A172 (cell line): ENCODE measurements at places on chromosomes 1 and 21. TPM values are rescaled to one million over a fixed set of nuclear protein-coding genes. Genes with fewer than 3 reads are reported as not detected.

TMEM63A gene
- 7.8 and 8.2 TPM in 2 replicates for total RNA-seq

TFF2 gene
- not detected in 2 replicates for total RNA-seq

C4BPA gene
- total RNA-seq, result not detected in 2 replicates

HDGF gene
- total RNA-seq, result 430 and 446 TPM in 2 replicates

SRSF11 gene
- 78.9 and 92.0 TPM in 2 replicates for total RNA-seq

MPL gene
- not detected in 2 replicates for total RNA-seq

LCE3D gene
- total RNA-seq, result not detected in 2 replicates

RNF187 gene
- total RNA-seq, result 94.5 and 118 TPM in 2 replicates

SLC30A2 gene
- total RNA-seq, result not detected in 2 replicates

C8B gene
- total RNA-seq, result not detected in 2 replicates

PTPN7 gene
- not detected in 2 replicates for total RNA-seq

CD53 gene
- total RNA-seq, result not detected in 2 replicates

CAPN8 gene
- not detected in 2 replicates for total RNA-seq

C1orf185 gene
- not detected in 2 replicates for total RNA-seq

CD5L gene
- not detected in 2 replicates for total RNA-seq

TCEA3 gene
- 0.89 TPM in 1 of 2 replicates, not detected in the other for total RNA-seq

SPATA45 gene
- total RNA-seq, result 1.5 TPM in 1 of 2 replicates, not detected in the other

OR6N1 gene
- total RNA-seq, result not detected in 2 replicates

S100A16 gene
- total RNA-seq, result 726 and 852 TPM in 2 replicates

CFAP141 gene
- total RNA-seq, result not detected in 2 replicates

SPRR2A gene
- not detected in 2 replicates for total RNA-seq

PCP4L1 gene
- not detected in 2 replicates for total RNA-seq

TM2D1 gene
- total RNA-seq, result 63.0 and 79.6 TPM in 2 replicates

HES4 gene
- total RNA-seq, result 10.0 and 20.7 TPM in 2 replicates

ARHGAP29 gene
- total RNA-seq, result 14.1 and 15.4 TPM in 2 replicates

CBS gene
- total RNA-seq, result 26.4 and 29.0 TPM in 2 replicates

VSIG8 gene
- not detected in 2 replicates for total RNA-seq

RIMS3 gene
- 3.1 and 3.6 TPM in 2 replicates for total RNA-seq

MDM4 gene
- total RNA-seq, result 16.9 and 50.8 TPM in 2 replicates

IKBKE gene
- total RNA-seq, result 22.0 and 29.6 TPM in 2 replicates

SOD1 gene
- total RNA-seq, result 957 and 1,055 TPM in 2 replicates

CFHR3 gene
- 0.03 and 0.38 TPM in 2 replicates for total RNA-seq

FCRL1 gene
- not detected in 2 replicates for total RNA-seq

FCN3 gene
- not detected in 2 replicates for total RNA-seq

TRIM58 gene
- not detected in 2 replicates for total RNA-seq

GPR3 gene
- 0.05 and 0.50 TPM in 2 replicates for total RNA-seq

LYST gene
- total RNA-seq, result 17.6 and 32.8 TPM in 2 replicates

CEP85 gene
- 13.4 and 18.0 TPM in 2 replicates for total RNA-seq

CFAP107 gene
- not detected in 2 replicates for total RNA-seq

SLC44A3 gene
- total RNA-seq, result 0.10 TPM in 1 of 2 replicates, not detected in the other

PPP1R15B gene
- total RNA-seq, result 27.8 and 34.5 TPM in 2 replicates

RNU1-4 gene
- total RNA-seq, result under 0.01 and 255 TPM in 2 replicates

ST6GALNAC5 gene
- 0.60 and 1.2 TPM in 2 replicates for total RNA-seq

DCDC2B gene
- total RNA-seq, result not detected in 2 replicates

AGMAT gene
- total RNA-seq, result not detected in 2 replicates

FLVCR1 gene
- 17.0 and 19.8 TPM in 2 replicates for total RNA-seq

HSD3B1 gene
- not detected in 2 replicates for total RNA-seq

NSUN4 gene
- 5.3 and 7.1 TPM in 2 replicates for total RNA-seq

TBX15 gene
- not detected in 2 replicates for total RNA-seq

SELP gene
- not detected in 2 replicates for total RNA-seq

FAM167B gene
- total RNA-seq, result 5.8 and 8.5 TPM in 2 replicates
